Activated CD4-positive, alpha-beta T cell treated with anti-CD3 and anti-CD28 coated beads, Interleukin-2, amount 50 U/mL, for 24 hours (primary cell): ENCODE measurements at places on chromosomes 16 and 17.
A peak's percentile ranks its signal among the peaks of the same experiment; 100 is the strongest.

- no peak for DNase-seq
Observed at GRCh38 chr17:30964876-30965275, 6.0 kb upstream of the RNF135 start.

DNA sequence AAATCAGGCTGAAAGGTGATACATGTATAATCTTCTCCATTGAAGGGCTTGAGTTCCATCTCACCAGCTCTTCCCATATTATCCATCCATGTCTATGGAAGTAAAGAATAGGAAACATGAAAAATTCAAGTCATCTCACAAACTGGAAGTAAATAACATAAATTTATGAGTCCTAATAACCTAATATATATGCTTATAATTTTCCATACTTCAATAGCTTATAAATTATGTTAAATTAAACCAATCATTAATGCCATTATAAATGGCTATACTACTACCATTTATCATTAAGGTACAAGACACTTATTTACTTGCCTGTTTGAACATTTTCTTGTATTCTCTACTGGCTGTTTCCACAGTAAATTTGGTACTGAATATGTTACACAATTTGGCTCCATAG, 4.8 kb downstream of the TOP2A start:
- no peak for DNase-seq

DNA sequence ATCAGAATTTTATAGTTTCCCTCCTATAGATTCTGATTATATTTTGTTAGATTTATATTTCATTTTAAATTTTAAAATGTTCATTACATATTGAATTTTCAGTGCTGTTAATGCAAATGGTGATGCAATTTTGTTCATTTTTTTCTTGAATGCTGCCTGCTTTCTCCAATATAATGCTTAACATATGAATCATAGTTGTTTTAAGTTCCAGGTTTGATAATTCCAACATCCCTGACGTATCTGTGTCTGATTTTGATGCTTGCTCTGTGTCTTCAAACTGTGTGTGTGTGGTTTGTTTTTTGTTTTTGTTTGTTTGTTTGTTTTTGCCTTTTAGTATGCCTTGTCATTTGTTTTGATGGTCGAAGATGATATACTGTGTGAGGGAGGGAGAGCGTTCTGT, 134.7 kb upstream of the ELAC2 start:
- no peak for DNase-seq

DNA sequence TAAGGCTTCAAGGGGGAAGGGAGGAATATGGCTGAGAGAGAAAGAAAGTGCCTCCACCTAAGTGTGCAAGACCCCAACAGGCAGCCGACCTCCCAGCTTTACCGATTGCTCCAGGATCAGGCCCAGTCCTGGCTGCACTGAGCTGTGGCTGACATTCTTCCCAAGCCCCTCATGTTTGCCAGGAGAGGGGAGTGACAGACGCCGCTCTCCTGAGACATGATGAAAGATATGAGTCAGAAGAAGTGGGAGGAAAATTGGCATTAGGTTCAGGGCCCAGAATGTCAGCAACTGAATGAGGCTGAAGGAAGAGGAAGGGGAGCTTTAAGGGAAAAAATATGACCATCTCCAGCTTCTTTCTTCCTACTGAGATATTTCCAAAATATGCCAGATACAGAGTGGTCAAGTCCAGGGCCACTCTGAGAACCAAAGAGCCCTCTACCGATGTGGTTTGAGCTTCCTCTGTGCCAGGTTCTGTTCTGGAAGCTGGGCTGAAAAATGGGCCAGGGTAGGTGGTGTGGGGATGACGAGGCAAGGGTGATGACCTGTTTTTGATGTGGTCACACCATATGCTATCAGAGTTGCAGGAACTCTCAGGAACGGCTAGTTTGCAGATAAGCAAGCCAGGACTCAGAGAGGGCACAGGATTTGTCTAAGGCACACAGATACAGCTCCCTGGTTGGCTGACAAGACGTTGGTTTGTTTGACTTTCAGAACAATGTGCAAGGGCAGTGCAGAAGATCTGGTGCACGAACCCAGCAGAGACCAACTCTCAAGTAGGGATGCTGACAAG, 176.7 kb downstream of the SOX9 start:
- DNase-seq = no peak

DNA sequence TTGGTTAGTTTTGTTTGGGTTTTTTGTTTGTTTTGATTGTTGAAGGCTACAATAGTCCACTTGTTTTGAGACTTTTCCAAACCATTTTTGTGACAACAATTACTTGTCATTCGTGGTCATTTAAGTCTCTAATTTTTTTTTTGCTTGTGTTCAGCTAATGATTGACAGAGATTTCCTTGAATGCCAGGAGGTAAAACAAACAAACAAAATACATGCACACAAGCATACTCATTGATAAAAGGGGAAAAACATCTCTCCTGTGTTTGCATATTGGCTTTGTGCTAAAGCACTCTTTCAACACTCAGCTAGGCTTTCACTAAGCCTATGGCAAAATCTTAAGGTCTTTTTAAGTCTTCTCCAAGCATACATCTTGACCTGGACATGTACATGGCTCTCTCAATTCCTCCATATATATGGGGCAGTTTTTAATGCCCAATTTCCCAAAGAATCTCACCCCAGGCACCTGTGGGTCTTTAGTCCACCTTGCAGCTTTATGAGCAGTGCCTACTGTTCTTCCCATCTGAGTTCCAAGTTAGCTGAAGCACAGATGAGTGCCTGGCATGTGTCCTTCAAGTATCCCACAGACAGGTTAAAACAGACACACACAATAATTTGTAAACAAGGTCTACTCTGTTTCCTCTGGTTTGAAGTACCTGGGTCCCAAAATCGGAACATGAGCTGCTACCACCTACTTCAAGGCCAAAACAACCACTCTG, 24.2 kb upstream of the HS3ST3B1 start:
- no peak for DNase-seq

DNA sequence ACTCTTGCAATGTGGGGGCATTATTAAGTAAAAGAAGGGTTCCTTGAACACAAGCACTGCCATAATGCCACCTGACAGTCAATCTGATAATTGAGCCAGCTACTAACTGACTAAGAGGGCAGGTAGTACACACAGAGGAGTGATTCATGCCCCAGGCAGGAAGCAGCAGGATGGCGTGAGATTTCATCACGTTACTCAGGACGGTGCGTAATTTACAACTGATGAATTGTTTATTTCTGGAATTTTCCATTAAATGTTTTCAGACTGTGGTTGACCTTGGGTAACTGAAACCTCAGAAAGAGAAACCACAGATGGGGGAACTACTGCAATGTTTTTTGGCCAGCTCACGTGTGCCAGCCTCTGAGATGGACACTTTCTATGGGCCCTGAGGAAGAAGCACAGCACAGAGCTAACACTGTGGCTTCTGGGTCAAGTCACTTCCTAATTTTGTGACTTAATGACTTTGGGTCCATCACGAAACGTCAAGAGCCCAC, 46.7 kb downstream of the C17orf67 start:
- peak; percentile 9 for DNase-seq

DNA sequence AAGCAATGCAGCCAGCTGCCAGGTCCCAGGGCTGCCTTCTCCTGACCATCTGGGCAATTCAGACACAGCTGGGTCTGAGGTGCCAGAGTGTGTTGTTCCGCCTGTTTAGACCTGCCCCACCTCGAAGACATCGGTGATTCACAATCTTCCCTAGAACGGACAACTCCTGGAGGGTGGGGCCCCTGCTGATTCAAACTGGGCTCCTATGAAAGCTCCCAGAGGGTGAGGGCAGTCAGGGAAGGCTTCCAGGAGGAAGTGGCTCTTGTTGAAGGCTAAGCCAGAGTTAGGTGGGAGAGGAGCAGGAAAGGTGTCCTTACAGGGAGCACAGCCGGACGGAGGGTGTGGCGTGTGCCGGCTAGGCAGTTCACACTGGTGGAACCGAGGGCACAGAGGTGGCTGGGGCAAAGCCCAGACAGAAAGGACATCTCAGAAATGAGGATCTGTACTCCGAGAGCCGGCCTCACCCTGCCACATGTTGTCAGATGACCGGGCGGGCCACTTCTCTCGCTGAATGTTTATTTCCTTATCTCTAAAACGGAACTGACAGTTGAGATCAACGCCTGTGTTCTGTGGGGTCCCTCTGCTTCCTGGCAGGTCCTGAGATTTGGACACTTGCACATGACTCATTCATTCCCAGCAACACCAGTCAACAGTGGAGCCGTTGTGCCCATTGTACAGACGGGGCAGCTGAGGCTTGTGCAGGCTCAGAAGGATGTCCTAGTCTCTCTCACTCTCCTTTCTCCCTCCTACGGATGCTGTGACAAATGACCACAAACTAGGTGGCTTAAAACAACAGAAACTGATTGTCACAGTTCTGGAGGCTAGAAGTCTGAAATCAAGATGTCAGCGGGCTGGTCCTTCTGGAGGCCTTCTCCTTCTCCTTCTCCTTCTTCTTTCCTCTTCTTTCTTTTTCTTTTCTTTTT, 26.9 kb upstream of the LITAF start:
- no peak for DNase-seq

DNA sequence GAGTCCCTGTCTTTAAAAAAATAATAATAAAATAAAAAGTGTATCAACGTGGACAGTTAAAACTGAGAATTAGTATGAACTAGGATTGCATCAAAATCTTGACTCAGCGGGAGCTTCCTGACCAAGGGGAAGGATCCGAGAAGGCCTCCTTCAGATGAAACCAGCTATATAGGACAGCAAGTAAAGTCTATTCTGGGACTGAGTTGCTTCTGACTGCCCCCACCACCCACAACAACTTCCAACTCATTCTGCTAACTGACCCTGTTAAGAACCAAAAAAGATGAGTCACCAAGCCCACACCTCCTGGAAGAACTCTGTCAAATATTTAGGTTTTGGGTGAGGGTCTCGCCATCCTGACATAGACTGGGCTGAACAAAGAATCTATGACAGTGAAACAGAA, 24.9 kb downstream of the MPP3 start:
- DNase-seq = no peak

- DNase-seq = no peak
Observed at GRCh38 chr17:21517538-21518293, 141.6 kb downstream of the KCNJ12 start.

DNA sequence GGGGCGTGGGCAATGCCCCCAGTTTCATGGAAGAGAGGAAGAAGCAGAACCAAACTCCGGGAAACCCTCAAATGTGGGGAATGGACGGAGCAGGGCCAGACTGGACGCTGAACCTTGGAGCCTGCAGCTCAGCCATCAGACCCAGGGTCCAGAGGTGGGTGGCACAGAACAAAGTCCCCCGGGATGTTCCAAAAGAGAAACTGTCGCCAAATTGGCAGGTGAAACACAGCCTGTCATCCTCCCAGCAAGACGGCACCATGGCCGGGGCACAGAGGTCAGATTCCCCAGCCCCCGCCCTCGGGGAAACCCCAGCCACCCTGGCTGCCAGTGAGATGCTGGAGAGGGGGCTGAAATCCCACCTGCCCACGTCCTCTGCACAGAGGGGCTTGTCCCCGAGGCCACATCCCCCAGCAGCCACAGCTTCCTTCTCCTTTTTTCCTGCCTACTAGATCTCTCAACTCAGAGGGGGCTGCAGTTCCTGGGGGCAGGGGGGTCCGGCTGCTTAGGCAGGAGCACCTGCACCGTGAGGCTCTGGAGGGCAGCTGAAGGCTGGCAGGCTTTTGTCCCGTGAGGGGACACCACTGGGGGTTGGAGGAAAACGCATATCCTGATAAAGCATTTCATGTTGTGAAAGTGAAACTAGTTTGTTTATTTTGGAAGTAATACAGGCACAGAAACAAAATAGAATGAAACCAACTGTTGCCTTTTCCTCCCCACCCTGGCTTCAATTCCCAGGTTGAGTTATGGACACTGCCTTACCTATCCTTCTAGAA, 1.2 kb upstream of the SECTM1 start:
- no peak for DNase-seq
